Effector memory CD4-positive, alpha-beta T cell (primary cell): ENCODE measurements at places on chromosomes 5 and 9.

- no peak overlapping the region for H3K27ac ChIP-seq
- no peak for DNase-seq
- no peaks in the 10 kb centered on the region for H3K36me3 ChIP-seq
Measured at GRCh38 chr9:113808391-113809358, 67.4 kb upstream of the ZNF618 start.

GRCh38 chr5:40937075-40937474 lies 27.8 kb downstream of the C7 start:
- no peaks in the 10 kb centered on the region for H3K36me3 ChIP-seq
- no peaks in the 10 kb centered on the region for H3K27me3 ChIP-seq
- no peak for DNase-seq
- no peak overlapping the region for H3K4me3 ChIP-seq
- H3K4me1 ChIP-seq: no peaks in the 10 kb centered on the region

- H3K4me3 ChIP-seq: peak overlapping the region; percentile 83
- no peaks in the 10 kb centered on the region for H3K27me3 ChIP-seq
- no peak for DNase-seq
- no peaks in the 10 kb centered on the region for H3K36me3 ChIP-seq
Measured at GRCh38 chr5:56817263-56818014, 2.1 kb downstream of the MAP3K1 start.

GRCh38 chr9:6549106-6549800 lies 96.3 kb downstream of the GLDC start:
- no peaks in the 10 kb centered on the region for H3K36me3 ChIP-seq
- no peak overlapping the region for H3K27ac ChIP-seq
- no peaks in the 10 kb centered on the region for H3K4me1 ChIP-seq
- no peak for DNase-seq
- H3K4me3 ChIP-seq: no peak overlapping the region
- H3K27me3 ChIP-seq: no peaks in the 10 kb centered on the region

DNA sequence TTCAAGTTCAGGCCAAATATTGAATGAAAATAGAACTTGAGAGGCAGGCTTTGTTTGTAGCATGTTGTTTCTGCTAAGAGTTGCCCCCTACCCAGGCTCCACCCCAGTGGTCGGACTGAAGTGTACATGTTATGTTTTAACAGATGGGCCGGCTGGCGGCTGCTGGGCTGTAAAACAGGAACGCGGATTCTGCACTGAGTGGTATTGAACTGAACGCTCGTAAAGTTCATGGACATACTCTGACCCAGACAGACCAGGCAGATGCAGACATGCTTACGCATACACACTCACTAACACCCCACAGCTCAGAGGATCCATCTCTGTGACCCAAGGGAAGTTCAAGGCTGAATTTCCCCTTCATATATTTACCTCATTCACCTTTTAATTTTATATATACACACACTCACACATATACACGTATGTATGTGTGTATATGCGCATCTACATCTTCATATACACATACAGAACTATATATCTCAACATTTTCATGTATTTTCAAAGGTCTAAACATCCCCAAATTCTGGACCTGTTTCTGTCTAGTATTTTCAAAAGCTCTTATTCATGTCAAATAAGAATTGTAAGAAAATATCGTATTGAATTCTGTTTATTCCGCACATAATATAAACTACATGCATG lies 1.4 kb downstream of the MARCHF3 start:
- H3K27ac ChIP-seq: no peak overlapping the region
- H3K27me3 ChIP-seq: peaks cover 3% of the 10 kb centered on the region
- DNase-seq: no peak
- H3K36me3 ChIP-seq: no peaks in the 10 kb centered on the region

- no peak for DNase-seq
- H3K4me3 ChIP-seq: no peak overlapping the region
- no peaks in the 10 kb centered on the region for H3K36me3 ChIP-seq
- H3K27ac ChIP-seq: no peak overlapping the region
Measured at GRCh38 chr5:60961685-60962084, 16.7 kb downstream of the NDUFAF2 start.

GRCh38 chr9:137680444-137681358 lies 61.9 kb downstream of the EHMT1 start:
- H3K27me3 ChIP-seq: no peaks in the 10 kb centered on the region
- H3K4me1 ChIP-seq: no peaks in the 10 kb centered on the region
- H3K4me3 ChIP-seq: no peak overlapping the region
- no peak for DNase-seq
- no peak overlapping the region for H3K27ac ChIP-seq

GRCh38 chr5:6729386-6730310 lies 16.4 kb downstream of the TENT4A start:
- H3K36me3 ChIP-seq: peaks cover 8% of the 10 kb centered on the region
- peak; percentile 9 for DNase-seq
- peaks cover 23% of the 10 kb centered on the region for H3K4me1 ChIP-seq

DNA sequence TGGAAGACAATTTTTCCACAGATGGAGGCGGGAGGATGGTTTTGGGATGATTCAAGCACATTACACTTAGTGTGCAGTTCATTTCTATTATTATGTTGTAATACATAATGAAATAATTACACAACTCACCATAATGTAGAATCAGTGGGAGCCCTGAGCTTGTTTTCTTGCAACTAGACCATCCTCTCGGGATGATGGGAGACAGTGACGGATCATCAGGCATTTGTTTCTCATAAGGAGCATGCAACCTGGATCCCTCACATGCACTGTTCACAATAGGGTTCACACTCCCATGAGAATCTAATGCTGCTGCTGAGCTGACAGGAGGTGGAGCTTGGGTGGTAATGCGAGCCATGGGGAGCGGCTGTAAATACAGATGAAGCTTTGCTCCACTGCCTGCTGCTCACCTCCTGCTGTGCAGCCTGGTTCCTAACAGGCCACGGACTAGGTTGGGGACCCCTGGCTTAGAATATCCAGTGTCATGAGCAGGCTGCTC lies 1.6 kb downstream of the STKLD1 start:
- no peaks in the 10 kb centered on the region for H3K36me3 ChIP-seq
- no peak overlapping the region for H3K4me3 ChIP-seq
- H3K27ac ChIP-seq: no peak overlapping the region
- no peak for DNase-seq

- no peak for DNase-seq
- no peaks in the 10 kb centered on the region for H3K4me1 ChIP-seq
- no peaks in the 10 kb centered on the region for H3K36me3 ChIP-seq
- H3K27ac ChIP-seq: no peak overlapping the region
- no peaks in the 10 kb centered on the region for H3K27me3 ChIP-seq
Measured at GRCh38 chr5:141040093-141040770, 10.9 kb upstream of the PCDHB1 start.

- H3K4me1 ChIP-seq: no peaks in the 10 kb centered on the region
- no peaks in the 10 kb centered on the region for H3K36me3 ChIP-seq
- H3K4me3 ChIP-seq: no peak overlapping the region
- no peak for DNase-seq
- no peaks in the 10 kb centered on the region for H3K27me3 ChIP-seq
Measured at GRCh38 chr5:158275511-158275910, 416.6 kb upstream of the CLINT1 start.

GRCh38 chr5:93566091-93566490 lies 14.9 kb downstream of the NR2F1-AS1 start:
- DNase-seq: no peak
- no peak overlapping the region for H3K27ac ChIP-seq
- H3K27me3 ChIP-seq: peaks cover 25% of the 10 kb centered on the region
- peaks cover 7% of the 10 kb centered on the region for H3K4me1 ChIP-seq

- no peak overlapping the region for H3K27ac ChIP-seq
- H3K27me3 ChIP-seq: no peaks in the 10 kb centered on the region
- DNase-seq: no peak
- peaks cover 22% of the 10 kb centered on the region for H3K4me1 ChIP-seq
Measured at GRCh38 chr9:15513335-15513734, 2.6 kb upstream of the PSIP1 start.

DNA sequence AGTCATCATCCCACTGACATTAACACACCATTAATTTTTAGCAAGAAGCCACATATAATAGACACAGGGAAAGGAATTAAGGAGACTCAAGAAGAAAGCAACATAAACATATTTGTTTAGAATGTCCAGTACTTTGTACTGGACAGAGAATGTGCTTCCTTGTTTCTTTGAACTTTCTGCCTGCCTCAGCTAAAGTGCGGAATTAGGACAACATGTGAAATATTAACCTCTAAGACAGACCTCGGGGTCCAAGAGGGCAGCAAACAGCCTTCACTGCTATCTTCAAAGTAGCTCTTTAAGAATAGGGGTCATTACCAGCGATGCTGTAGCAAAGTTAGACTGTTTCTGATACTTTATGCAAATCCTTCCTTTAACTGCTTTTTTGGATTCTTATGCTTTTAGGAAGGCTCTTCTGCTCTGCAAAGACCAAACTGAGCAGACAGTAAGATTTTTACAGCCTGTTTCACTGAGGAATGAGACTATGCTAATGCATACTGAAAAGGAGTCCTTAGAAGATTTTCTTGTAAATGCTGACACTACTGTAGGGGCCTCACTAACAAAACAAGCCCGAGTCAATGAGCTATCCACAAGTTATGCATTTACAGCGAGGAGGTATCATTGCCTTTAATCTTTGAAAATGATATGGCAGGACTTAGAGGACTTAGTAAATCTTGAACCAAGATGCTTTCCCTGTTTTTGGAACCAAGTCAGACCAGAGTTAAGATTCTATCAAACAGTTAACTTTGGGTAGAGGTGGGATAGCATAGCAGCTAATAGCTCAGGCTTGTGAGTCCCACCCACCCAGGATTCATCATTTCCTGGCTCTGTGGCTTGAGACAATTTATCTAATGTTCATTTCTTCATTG lies 23.8 kb downstream of the DAB2 start:
- no peaks in the 10 kb centered on the region for H3K27me3 ChIP-seq
- H3K36me3 ChIP-seq: no peaks in the 10 kb centered on the region
- no peak for DNase-seq
- no peaks in the 10 kb centered on the region for H3K4me1 ChIP-seq
- no peak overlapping the region for H3K27ac ChIP-seq

DNA sequence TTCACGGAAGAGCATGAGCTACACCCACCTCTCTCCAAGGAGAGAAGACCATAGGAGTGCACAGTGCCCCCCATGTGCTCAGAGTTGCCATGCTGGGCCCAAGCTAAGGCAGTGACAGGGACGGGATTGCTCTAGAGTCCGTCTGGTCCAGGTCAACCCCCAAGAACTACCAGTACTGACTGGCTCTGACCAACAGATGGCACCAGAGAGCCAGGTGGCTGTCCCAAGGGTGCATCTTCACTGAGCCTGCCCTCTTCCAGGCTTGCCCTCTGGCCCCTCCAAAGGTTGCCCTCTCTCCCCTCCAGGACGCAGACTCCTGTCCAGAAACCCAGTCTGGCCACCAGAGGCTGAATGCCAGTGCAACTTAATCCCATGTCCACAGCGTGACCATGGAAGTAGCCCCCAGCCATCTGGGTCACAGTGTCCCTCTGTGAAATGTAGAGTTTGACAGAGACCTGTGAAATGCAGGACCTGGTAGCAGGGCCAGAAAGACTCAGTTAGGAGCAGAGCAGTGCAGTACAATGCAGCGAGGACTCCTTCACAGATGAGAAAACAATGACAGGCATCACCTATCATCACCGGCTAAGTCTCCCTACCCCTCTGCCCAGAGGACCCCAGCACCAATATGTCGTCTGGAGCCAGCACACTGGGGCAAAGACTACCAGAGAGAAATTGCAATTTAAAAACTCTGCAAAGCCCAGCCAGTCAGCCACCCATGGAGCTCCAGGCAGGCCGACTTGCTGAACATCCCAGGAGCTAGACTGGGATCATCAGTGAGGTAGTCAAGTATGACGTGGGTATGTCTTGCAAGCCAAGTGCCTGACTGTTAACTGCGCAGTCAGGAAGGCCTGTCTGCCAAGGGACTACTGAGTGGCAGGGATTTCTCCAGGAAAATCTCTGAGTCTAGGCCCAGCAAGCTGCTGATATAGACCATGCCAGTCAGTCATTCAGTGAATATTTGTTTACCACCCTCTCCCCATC lies 7.7 kb upstream of the SKP1 start:
- H3K27me3 ChIP-seq: no peaks in the 10 kb centered on the region
- H3K4me1 ChIP-seq: peaks cover 4% of the 10 kb centered on the region
- H3K36me3 ChIP-seq: no peaks in the 10 kb centered on the region
- H3K27ac ChIP-seq: no peak overlapping the region
- no peak overlapping the region for H3K4me3 ChIP-seq

GRCh38 chr9:89536145-89536574 lies 38.2 kb upstream of the SEMA4D start:
- no peaks in the 10 kb centered on the region for H3K36me3 ChIP-seq
- H3K27me3 ChIP-seq: no peaks in the 10 kb centered on the region
- H3K4me3 ChIP-seq: peak overlapping the region; percentile 18
- peaks cover 71% of the 10 kb centered on the region for H3K4me1 ChIP-seq
- H3K27ac ChIP-seq: no peak overlapping the region

DNA sequence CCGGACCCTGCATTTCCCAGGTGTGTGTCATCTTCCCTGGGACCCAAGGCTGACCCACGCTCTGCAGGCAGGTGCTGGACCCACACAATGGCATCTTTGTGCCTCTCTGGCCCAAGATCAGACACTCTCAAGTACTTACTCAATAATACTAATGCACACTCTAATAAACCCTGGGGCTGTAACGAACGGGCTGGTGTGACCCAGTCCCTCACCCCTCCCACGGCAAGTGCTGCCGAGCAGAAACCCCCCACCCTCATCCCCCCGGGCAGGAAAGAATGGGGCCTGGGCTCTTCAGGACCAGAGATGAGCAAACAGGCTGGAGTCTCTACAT lies 1.1 kb upstream of the OBP2B start:
- no peak overlapping the region for H3K27ac ChIP-seq
- H3K4me3 ChIP-seq: no peak overlapping the region
- H3K4me1 ChIP-seq: no peaks in the 10 kb centered on the region
- H3K36me3 ChIP-seq: no peaks in the 10 kb centered on the region

DNA sequence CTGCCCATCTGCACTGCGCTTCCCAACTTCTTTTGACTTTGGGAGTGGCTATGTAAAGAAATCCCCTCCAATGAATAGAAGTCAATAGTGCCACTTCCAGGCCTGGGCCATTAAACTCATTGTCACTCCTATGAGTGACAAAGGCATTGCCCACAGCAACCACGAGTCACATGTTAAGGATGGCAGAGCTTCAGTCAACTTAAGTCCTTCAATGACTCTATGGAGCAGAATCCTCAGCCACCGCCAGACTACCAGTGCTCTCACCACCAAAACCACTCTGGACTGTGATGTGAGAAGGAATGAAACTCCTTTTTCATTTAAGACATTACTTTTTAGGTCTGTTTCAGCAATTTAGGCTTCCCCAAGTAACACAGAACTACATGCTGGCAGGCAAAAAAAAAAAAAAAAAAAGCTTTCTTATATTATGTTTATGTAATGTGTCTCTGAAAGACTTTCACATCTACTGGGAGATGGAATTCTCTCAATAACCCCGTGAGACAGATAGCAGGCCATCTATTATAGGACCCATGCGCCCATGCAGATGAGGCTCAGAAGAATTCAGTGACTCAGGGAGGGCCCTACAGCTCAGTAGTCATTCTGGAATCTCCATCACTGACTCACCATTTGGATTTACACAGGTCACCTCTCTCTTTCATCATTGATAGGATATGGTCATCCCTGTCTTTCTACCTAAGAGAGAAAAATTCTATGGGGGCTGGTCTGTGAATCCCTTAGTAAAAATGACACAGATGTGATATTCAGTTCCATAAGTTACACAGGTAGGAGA lies 180.5 kb downstream of the CEMIP2 start:
- H3K4me3 ChIP-seq: no peak overlapping the region
- no peak overlapping the region for H3K27ac ChIP-seq
- H3K27me3 ChIP-seq: peaks cover 3% of the 10 kb centered on the region

- no peaks in the 10 kb centered on the region for H3K27me3 ChIP-seq
- DNase-seq: no peak
- H3K4me3 ChIP-seq: no peak overlapping the region
- H3K27ac ChIP-seq: no peak overlapping the region
- no peaks in the 10 kb centered on the region for H3K4me1 ChIP-seq
- H3K36me3 ChIP-seq: no peaks in the 10 kb centered on the region
Measured at GRCh38 chr5:135112008-135112725, 78.1 kb upstream of the PITX1 start.
